ENCODE measurements at places on chromosomes 16 and 17.

GRCh38 chr16:67234180-67234597 lies 7.3 kb downstream of the TMEM208 start:
- peak; percentile 18 for DNase-seq

DNA sequence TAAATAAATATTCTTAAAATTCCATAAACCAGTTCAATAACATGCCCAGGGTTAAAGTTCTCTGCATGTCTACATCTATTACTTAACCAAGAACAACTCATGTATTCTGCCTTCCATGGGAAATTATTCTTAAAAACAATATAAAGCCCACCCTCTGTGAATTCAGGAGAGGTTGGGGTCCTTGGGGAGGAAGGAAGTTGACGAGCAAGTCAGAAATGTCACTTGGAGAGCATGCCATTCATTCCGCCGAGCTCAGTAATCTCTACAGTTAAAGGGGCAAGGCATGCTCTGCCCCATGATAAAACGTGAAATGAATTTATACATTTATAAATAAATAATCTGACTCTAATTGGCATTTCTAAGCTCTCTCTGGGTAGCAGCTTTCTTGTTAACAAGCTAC lies 405.1 kb downstream of the TOX3 start:
- no peak for DNase-seq

DNA sequence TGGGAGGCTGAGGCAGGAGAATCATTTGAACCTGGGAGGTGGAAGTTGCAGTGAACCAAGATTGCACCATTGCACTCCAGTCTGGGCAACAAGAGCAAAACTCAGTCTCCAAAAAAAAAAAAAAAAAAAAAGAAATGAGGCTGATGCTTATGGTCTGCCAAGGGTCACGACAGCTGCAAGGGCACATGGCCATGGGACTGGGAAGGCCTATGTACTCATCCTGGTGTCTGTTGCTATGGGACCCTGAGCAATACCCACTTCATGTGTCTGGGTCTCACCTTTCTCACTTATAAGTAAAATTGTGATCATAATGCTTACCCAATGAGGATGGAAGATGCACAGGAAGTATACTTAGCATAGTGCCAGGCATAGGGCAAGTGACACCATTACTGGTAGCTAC lies 16.6 kb downstream of the MIEF2 start:
- no peak for DNase-seq

DNA sequence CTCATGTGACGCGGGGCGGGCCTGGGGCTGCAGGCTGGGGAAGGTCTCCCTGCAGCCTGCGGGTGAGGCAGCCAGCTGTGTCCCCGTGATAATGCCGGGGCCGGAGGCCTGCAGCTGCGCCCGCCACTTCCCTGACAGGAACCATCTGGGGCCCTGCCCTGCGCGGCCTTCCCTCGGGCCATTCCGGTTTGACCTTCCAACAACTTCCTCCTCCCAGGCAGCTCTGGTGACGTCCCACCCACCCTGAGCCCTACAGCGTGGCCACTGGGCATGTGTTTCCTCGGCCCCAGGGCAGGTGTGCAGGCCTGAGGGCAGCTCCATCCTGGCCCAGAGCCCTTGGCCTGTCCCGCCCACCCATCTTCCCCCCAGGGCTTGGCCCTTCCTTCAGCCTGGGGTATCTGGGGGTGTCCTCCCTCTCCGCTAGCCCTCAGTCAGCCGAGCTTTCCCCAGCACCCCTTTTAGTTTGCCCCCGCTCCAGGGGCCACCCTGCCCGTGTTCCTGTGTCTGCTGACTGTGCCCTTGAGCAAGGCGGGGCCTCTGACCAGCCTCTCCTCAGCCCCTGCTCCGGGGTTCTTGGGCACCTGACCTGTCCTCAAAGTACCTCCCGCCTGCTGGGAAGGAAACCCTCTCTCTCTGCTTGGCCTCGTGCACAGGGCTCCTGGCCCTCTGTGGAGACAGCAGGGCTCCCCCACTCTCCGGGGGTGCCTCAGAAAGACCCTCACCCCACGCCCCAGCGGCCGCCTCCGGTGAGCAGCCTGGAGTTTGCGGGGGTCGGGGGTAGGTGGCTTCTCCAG lies at the start of gene CBFA2T3:
Gene CBFA2T3, minus strand, starts transcription at position 190 of the 794 bp plus-strand sequence. CDS start 400 bp downstream, outside the sequence.
- DNase-seq: no peak

DNA sequence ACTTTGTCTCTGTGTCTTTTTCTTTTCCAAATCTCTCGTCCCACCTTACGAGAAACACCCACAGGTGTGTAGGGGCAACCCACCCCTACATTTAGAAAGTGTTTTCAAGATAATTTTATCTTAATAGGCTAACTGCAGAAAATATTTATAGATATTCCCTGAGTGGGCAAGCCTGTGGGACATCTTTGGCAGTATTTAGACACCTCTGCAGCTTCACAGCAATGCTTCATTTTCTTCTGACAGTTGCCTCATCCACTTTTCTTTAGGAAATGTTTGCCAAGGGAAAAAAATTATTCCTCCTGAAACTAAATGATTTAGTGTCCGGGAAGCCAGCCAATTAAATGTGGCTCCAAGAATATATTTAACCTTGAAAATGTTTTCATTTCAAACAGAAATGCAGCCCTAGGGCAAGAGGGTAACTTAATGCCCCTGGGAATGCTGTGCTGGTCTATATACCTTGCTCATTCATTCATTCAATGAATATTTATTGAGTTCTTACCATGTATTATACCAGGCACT lies 290.4 kb downstream of the ABCC12 start:
- DNase-seq: no peak

- no peak for DNase-seq
These were observed 18.7 kb upstream of the AQP8 start for GRCh38 chr16:25198021-25198420.

GRCh38 chr17:62968445-62968923 lies 2.4 kb downstream of the TANC2 start:
- DNase-seq: peak; percentile 74

DNA sequence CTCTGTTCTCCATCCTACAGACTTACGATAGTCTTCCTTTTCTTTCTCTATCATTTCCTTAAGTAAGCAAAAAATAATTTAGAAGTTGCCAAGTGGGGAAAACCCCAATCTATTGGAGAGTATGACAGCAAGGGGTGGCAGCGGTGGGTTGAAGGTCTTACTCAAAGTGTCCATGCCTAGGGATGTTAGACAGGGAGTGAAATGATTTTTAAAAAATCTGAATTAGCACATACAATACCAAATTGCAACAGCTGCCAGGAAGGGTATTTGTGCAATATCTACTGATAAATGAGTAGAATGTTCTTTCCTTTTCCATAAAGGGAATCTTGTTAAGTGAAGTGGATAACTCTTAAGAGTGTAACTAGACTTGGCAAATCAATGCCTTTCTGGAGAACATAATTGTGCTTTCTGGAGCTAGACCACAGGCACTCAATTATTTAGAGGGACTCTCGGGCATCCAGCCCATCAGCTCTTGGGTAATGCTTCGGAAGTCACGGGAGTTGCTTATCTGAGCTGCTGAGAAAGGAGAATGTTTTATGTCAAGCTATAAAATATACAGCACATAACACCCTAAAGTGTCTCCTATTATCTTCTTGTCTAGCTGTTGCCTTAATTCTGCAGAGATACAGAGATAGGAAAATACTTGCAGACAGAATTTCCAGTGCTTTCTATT lies 151.5 kb downstream of the KCNJ2 start:
- no peak for DNase-seq

DNA sequence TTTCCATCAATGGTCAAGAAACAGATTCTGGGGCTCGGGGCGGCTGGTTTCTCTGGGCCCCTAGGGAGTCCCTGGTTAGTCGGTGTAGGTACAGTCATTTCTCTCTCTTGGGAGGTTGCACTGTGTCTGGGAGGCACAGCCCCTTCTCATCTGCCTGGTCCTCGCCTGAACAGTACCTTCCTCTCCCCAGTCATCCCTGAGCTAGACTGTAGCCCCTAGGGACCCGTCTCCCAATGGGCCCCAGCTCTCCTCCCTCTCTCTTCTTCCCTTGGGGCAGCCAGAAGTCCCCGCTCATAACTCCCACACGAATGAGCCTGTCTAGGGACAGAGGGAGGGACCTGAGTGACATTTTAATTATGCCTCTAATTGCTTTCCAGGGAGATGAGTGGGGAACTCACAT lies 20.2 kb upstream of the CPSF4L start:
- no peak for DNase-seq

- no peak for DNase-seq
These were observed 26.9 kb downstream of the ATAD5 start for GRCh38 chr17:30858556-30859250.

DNA sequence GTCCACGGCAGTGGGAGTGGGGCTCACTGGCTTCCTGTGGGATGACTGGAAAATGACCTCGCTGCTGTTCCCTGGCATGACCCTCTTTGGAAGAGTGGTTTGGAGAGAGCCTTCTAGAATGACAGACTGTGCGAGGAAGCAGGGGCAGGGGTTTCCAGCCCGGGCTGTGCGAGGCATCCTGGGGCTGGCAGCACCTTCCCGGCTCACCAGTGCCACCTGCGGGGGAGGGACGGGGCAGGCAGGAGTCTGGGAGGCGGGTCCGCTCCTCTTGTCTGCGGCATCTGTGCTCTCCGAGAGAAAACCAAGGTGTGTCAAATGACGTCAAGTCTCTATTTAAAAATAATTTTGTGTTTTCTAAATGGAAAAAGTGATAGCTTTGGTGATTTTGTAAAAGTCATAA lies 7.8 kb upstream of the RNF213 start:
- DNase-seq: peak; percentile 84

DNA sequence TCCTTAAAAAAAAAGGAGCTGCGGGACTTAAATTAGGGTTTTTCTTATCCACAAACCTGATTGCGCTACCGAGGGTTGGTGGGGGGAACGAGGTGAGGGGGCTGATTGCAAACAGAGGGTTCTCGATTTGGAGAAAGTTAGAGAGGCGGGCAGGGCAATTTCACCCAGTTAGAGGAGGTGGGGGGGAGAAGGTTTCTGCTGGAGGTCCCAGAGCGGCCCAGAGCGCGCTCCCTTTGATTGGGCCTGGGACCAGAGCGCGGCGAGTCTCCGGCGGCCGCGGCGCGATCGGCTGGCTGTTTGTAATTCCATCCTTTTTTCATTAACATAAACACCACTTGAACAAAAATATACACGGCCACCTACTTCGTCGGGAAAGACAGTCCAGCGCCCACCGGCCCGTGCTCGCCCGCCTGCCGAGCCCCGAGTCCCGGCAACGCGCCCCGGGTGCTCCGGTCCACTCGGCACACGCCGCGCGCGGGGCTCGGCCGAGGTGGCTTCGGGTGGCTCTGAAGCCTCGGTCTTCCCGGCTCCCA lies 13.3 kb upstream of the FOXF1 start:
- peak; percentile 45 for DNase-seq

GRCh38 chr16:55263271-55264250 lies 60.4 kb upstream of the IRX6 start:
- no peak for DNase-seq

GRCh38 chr16:82995924-82996441 lies 369.2 kb downstream of the CDH13 start:
- no peak for DNase-seq

GRCh38 chr17:17988427-17988945 lies 15.8 kb downstream of the DRC3 start:
- no peak for DNase-seq

Data from H9 (cell line).